ENCODE measurements at places on chromosomes 11 and 22.

DNA sequence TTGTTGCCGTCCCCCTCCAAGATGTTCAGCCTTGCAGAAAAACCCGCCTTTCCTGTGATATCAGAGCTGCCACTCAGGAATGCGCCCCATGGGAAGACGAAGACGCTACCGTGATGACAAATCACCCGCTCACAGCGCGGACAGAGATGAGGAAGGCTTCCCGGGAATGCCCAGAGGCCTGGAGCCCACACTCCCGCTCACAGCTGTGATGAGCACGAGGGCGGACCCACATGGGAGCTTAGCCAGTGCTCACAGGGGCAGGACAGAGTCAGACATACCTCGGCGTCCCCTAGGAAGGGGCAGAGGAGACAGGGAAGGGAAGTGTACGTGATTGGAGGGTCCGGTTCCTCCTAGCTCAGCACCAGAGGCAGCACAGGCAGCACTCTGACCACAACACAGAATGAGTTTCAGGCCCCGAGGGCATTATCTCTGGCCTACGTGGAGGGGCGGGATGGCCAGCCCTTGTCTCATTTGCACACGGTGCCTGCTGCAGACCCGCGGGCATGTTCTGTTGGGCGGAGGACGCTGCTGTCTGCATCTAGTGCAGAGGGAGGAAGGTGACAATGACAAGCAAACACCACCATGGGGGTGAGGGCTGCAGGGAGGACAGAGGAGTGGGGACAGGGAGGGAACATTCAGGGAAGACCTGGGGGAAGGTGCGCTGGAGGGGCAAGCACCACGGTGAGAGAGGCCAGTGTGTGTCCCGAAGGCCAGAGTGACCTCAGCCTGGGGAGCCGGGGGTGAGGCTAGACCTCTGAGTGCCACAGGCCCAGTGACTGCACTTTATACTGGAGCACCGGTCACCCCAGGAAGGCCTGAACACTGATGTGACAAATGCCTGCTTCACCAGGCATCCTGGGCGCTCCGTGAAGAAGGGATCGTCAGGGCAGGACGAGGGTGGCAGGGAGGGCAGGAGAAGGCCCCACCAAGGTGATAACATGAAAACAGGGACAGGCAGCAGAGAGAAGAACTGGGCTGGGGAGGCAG, 79.6 kb downstream of the CELSR1 start:
- DNase-seq = no peak

GRCh38 chr11:120610111-120610510, 98.6 kb downstream of the GRIK4 start:
- no peak for DNase-seq

GRCh38 chr11:12029738-12030363, 21.4 kb upstream of the DKK3 start:
- no peak for DNase-seq

DNA sequence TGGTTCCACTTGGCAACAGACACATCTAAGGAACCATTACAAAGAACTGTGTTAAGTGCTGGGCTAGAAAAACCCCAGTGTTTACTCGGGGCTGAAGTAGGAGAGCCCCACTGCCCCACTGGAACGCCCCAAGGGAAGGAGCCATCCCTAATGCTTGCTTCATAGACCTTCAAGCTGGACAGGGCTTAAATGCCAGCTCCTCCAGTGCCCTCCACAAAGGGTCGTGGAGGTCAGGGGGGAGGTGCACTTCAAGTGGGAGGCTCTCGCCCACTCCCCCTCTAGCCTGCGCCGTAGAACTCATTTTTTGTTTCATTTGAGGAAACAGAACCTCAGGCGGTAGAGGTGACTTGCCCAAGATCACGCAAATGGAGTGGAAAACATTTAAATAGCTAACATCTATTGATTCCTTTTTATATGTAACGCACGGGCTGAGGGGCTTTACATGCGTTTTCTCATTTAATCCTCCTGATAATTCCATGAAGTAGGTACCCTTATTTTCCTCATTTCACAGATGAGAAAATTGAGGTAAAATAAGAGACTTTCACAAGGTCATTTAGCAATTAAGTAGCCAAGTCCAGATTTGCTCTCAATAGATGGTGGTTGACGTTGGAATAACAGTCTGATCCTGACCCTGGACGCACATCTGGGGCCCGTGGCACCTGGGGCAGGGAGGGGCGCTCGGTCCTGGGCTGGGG, 545 bp upstream of the ZDHHC13 start:
- DNase-seq = no peak

DNA sequence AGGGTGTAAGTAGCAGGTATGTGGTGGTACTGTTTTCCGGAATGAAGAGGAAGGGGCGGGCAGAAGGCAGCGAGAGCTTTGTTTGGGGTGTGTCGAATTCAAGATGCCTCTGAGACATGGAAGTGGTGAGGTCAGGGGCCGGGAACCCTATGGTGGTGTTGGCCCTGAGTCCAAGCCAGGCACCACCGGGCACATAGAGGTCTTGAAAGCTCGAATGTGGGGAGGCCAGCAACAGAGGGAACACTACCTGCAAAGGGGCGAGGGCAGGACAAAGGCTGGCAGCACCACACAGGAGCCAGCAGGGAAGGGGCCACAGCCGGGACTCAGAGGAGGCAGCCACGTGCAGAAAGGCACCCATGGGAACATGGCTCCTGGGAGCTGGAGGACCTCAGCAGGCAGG, 57.8 kb downstream of the CDKN1C start:
- no peak for DNase-seq

DNA sequence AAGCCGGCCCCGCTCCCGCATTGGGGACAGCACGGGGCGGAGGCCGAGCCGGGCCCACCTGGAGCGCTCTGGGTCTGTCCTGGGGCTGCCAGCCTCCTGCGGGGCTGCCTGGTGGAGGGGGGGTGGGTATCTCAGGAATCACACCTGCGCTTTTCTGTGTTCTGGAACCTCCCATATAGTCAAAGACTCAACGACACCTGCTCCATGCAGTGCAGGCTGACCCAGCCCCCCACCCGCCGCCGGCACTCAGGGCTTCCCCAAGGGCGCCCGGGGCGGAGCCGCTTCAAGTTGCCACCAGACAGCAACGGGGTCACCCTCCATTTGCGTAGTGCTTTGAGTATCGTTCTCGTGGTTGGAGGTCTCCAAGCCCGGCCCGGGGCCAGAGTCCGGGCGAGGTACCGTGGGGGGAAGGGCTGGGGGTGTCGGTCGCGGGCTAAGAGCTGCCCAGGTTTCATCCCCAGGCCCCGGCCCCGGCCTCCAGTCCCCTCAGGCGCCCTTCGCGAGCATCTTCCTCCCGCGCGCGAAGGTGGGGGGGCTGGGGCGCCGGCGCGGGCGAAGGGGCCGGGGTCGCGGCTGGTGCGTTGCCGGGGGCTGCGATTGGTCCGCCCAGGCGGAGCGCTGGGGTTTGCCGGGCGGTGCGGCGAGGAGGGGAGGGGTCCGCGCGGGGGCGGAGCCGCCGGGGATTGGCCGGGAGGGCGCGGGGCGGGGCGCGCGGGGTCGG, 6.6 kb downstream of the TSPAN4 start:
- no peak for DNase-seq

DNA sequence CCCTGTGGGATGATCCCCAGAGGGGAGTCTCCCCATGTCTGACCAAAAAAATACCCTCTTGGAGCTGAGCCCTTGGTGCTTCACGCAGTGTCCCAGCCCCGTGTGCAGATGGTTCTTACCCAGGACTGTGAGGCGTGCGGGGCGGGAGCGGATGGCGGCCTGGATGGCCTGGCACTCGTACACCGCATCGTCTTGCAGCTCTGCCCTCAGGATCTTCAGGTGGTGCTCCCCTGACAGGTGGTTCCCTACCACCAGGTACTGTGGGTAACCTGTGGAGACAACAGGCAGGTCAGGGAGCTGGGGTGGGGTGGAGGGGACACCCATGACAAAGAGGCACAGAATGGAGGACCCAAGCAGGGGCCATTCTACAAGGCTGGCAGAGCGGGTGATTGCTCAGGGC, 165.7 kb downstream of the ST3GAL4 start:
- no peak for DNase-seq

DNA sequence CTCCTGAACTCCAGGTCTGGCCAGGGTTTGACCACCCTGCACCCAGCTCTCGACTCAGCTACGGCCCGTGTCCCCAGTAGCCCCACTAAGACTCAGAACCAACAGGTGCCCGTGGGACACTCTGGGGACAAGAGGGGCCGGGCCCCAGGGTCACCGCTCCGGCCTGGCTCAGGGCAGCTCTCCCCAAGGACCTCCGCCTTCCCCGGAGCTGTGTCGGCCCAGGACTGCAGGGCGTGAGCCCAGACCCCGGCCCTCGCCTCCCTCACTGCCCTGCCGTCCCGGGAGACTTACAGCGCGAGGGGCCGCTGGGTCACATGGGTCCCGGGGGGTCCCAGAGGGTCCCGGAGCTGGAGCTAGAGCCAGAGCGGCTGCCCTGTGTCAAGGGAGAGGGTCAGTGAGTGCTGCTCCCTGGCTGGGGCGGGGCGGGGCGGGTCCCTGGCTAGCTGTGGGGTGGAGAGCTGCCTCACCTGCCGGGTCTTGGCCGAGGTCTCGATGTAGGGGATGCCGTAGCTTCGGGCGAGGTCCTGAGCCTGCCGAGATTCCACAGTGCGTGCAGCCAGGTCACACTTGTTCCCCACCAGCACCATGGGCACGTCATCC, 2.3 kb downstream of the HRAS start:
- no peak for DNase-seq

- no peak for DNase-seq
Observed at GRCh38 chr22:39449708-39450107, 7.1 kb upstream of the MGAT3 start.
